ENCODE measurements at places on chromosomes 2 and 18.

GRCh38 chr2:44768438-44769236, 172.9 kb upstream of the SIX3 start:
- DNase-seq = no peak

DNA sequence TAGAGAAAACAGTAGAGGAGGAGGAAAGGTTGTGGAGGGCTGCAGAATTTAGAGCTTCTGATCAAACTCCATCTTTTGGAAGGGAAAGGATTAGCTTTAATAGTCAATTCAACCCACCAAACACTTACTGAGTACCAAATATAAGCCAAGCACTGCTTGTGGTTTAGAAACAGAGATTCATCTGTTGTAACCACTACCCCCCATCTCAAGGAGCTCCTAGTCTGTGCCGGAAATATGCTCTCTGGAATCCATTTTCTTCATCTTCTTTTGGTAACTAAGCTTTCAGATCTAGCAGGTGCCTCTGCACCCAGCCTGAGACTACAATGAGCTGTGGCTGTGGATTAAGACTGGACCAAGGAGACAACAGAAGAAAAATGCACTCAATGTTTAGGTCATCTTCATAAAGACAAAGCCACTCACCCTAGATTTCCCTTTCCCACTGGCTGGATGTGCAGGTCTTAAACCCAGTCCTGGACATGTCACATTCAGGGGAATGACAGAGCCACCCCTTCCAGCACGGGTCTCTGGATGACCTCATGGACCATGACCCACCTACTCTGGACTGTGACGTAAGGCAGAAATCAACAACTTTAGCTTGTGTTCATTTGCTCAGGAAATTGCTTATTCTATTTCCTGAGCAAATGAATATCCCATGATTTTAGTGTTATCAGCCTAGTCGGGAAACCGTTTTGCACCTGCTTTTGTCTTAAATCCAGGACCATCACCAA, 52.9 kb downstream of the EPB41L3 start:
- DNase-seq = no peak

DNA sequence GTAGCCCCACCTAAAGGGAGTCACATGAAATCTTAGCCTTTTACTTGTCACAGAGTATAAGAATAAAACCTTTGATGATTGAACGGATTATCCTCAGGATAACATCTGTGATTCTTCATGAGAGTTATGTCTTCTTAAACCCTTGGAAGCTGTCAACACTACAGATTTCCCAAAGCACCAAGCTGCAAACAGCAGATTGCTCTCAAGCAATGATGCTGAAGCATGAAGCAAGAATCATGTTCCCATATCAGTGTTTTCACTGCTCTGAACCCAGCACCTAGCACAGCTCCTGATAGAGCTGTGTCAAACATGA, 47.6 kb upstream of the CELF4 start:
- DNase-seq = no peak

DNA sequence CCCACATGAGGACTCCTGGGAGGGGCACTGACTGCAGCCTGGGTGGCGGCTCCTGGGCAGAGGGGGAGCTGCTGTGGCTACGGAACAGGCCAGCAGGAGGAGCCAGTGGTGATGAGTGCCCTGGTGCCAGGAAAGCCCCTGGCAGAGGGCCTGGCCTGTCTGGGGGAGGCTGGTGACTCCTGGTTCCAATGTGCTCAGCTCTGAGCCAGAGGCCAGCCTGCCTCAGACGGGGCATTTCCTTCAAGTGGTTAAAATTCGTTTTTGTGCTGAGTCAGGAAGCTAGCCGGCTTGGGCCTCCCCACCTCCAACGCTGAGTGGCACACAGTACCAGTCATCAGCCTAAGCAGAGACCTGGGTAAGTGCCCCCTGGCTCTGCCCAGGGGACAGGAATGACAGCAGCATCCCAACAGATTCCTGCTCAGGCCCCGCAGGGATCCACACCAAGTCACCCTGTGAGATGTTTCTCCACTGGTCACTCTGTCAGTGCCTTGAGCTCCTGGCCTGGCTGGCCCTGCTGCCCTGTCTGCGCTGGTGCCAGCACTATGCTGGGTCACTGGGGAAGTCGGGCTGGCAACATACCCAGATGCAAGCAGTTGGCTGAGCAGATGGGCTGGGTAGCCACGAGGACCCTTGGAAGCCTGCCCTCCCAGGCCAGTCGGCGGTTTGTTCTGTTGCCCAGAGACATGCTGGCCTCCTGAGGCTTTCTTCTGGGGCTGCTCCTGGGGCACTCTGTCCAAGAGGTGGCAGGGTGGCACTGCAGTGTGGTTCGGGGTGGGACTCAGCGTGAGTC, 7.1 kb upstream of the KLF11 start:
- DNase-seq = no peak

GRCh38 chr2:161419638-161420190, 3.6 kb downstream of the TBR1 start:
- DNase-seq = no peak

DNA sequence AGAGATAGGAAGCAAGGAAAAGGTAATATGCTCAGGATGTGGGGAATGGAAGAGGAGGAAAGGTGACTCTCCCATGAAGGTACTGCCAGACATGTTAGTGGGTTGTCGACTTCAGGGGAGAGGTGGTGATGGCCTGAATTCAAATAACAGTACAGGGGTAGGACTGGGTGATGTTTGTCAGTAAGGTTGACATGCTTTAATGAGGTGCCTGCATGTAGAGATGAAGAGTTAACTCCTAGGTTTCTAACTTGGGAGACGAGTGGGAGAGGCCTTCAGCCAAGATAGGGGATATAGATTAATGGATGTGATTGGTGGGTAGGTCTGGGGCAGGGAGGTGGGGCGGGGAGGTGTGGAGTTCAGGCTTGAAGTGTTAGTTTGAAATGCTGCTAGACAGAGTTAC, 2.6 kb downstream of the NAPG start:
- no peak for DNase-seq

DNA sequence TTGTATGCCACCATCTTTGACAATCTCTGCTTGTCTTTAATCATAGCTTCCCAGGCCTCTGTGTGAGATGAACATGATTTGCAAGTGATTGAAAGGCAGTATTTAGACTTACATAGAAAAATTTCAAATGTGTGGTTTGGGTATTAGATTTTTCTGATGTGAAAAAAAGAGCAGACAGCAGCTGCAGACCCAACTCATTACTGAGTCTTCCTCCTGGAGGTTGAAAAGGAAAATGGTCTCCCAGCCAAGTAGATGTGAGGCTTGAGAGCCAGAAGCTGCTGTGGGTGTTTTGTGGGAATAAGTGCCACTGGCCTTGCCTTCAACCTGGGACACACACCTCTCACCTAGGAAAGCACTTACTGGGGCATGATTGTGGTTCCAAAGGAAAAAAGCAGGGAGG, 92.5 kb downstream of the KCTD18 start:
- no peak for DNase-seq

DNA sequence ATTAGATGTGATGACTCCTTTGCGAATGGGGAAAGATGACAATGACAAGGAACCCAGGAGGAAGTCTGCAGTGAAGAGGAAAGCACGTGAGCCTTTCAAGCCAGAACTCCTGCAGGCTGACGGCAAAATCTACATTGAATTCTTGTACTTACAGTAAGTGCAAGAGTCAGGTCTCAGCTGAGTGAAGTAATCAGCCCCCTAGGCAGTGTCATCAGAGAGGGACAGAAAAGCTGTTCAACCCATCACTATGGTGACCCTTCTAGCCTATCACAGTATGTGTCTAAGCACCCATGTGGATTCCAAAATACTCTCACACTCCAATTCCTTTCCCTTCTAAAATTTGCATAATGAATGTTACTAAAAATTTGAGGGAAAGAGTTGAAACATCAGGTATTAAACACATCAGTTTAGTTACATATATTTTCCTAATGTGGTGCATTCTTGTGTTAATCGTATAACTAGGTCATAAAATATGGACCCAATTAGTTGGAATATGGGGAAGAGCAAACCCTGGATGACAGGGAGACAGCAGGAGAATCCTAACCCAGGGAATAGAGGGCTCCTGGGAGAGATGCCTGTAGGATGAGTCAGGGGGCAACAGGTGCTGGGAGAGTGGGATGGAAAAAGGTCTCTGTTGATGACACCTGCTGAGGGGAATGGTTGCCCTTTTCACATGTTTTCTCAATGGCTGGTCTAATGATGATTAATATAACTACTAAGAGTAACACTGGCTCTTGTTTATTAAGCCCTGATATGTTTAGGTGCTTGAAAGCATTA, 39.5 kb downstream of the VWC2L start:
- DNase-seq = no peak

DNA sequence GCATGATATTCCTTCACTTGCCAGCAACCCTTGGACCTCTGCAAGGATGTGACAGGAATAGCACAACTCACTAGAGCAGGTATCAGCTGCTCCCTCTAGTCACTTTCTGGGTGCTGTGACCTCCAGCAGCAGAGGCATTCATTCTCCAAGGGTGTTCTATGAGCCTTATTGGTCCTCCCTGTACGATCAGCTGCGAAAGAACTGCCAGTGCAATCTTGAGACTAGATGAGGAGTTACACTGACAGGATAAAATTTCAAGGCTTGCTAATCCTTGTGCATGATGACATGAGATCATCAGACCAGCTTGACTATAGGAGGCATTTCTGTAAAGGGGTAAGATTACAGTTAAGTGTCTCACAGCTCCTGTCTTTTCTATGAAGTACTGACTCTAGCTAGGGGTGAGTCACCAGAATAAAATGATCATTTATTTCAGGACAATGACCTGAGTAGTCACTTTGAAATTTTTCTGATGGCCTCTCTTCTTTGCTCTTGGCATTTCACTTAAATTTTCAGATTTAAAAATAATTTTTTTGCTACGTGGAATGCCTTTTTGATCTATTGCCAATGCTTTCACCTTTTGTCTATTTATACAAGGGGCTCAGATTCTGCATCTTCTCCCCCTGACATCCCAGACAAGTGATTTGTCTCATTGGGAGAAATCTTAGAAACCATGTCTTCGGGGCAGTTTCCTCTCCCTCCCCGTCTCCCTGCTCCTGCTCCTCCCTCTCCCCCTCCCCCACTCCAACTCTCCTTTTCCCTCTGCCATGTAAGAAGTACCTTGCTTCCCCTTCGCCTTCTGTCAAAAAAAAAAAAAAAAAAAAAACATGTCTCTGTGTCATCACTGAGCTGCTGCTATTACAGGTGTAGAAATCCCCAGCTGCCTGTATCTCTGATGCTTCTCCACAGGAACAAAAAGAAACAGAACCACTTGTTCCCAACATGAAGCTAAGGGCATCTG, 49.2 kb upstream of the FRZB start:
- no peak for DNase-seq

DNA sequence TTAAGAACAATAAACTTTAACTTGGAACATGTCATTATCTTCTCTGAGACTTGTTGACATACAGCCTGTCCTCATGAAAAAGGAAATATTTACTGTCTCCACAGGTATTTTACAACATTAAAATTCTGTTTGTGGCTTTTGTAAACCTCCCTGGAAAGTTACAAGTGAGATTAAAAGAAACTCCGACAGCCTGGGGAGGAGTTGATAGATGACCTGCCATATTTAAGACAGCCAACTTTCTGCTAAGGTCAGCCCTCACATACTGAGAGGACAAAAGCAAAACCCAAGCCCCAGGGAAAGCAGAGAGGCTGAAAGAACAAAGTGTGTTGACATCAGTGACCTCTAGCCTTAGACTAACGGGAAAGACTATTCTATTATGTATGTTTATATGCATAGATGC, 350.2 kb downstream of the RIT2 start:
- DNase-seq = no peak

GRCh38 chr2:217530392-217531090, 472.3 kb downstream of the TNS1 start:
- DNase-seq = no peak

- no peak for DNase-seq
Measured at GRCh38 chr2:57376985-57377384, 669.6 kb upstream of the VRK2 start.

DNA sequence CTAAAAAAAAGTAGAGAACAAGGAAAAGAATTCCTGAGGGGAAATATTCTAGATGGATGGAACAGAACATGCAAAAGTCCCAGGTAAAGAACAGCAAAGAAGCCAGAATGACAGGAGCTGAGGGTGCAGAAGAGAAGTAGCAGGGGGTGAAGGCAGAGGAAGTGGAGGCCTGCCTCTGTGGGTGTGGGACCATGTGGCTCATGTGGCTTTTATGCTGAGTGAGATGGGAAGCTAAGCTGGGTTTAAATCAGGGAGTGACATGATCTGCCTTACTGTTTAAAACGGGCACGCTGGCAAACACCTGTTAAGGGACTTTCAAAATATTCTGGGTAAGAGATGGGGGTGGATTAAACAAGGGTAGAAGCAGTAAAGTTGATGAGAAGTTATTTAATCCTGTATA, 40.0 kb downstream of the GKN2 start:
- no peak for DNase-seq
